ENCODE measurements at places on chromosomes 12 and 14. TPM values are rescaled to one million over a fixed set of nuclear protein-coding genes. Genes with fewer than 3 reads are reported as not detected.

The ISM2 gene
- total RNA-seq: 0.89 TPM

The COA8 gene
- 62.9 TPM for total RNA-seq

The FAM181A gene
- not detected for total RNA-seq

The SDSL gene
- not detected for total RNA-seq

The GDF3 gene
- total RNA-seq: not detected

The IFNG gene
- not detected for total RNA-seq

The TNFAIP2 gene
- not detected for total RNA-seq

DNA sequence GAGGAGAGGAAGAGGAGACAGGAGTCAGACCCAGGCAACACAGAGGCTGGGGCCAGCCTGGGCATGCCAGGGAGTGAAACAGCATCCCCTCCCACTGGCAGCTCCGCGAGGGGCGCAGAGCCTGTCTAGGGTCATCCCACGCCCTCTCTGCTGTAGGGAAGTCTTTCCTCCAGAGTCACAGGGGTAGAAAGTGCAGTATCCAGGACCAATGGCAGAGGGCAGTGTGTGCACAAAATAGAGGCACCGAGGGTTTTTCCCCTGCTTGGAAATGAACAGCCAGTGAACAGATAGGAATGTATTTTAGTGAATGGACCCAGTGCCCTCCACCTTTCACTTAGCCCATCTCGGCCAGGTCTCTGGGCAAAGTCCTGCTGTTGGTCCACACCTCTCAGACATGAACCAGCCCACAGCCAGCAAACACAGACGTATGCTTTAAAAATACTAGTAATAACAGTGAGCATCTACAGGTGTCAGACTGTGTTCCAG is 9.4 kb upstream of the KRT74 start:
- peak; percentile 77 for DNase-seq

- no peak for DNase-seq
Measured at GRCh38 chr12:27279826-27280225, 35.7 kb downstream of the STK38L start.

DNA sequence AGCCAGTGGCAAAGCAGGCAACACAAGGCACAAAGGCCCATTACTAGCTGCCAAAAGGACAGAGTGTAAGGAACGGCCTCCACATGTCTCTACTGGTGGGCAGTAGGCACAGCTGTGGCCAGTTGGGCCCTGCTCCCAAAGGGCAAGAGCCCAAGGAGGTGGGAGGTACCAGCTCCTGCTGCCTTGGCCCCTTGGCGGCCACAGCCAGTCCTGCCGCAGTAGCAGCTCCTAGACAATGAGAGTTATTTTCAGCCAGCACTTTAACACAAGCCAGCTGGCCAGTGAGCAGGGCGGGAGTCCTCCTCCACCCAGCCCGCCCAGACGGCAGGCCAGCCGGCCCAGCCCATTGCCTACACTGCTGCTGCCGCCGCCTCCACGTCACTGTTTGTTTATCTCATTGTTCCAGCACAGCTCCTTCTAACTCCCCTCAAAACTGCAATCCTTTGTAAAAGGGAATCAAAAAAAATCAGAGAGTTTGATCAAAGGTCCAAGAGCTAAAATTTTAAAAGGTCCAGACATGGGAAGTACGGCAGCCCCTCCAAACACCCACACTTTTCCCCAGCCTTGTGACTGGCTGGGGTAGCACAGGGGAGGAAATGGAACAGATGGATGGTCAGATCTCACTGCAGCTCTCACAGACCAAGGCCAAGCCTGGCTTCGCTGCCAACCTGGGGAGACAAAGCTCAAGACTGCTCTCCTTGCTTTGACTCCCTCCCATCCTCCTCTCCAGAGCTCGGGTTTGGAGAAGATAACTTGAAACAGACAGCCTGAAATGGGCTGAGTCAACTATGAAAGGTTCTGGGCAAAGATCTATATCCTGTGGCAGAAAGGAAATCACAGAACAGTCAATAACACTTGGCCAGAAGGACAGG is 33.5 kb downstream of the FMNL3 start:
- no peak for DNase-seq

DNA sequence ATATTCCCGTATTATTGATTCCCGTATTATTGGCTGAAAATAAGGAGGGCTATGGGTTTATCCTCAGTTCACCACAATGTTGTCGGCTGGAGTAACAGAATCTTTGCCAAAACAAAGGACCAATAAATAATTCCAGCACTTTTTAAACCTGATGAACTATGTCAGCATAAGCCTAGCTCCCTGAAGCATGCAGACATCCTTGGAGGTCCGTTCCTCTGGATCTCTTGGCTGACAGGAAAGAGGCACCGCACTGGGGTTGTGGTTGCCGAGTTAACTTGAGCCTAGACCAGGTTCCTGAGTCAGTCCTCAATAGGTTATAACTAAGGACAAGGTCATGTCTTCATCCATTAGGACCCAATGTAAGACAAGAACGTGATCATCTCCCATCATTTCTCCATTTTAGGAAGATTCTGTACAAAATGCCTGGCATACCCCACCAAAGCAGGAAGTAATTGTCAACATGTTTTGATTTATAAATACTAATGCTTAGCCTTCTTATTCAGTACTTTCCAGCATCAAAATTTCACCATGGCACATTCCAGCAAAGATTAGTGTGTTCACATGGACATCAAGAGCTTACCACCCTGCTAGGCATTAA is 36.6 kb downstream of the NID2 start:
- DNase-seq: no peak

- DNase-seq: no peak
Measured at GRCh38 chr14:19828314-19828713, 24.7 kb downstream of the OR4N2 start.

GRCh38 chr12:116325336-116325664 is 47.8 kb upstream of the MED13L start:
- no peak for DNase-seq

DNA sequence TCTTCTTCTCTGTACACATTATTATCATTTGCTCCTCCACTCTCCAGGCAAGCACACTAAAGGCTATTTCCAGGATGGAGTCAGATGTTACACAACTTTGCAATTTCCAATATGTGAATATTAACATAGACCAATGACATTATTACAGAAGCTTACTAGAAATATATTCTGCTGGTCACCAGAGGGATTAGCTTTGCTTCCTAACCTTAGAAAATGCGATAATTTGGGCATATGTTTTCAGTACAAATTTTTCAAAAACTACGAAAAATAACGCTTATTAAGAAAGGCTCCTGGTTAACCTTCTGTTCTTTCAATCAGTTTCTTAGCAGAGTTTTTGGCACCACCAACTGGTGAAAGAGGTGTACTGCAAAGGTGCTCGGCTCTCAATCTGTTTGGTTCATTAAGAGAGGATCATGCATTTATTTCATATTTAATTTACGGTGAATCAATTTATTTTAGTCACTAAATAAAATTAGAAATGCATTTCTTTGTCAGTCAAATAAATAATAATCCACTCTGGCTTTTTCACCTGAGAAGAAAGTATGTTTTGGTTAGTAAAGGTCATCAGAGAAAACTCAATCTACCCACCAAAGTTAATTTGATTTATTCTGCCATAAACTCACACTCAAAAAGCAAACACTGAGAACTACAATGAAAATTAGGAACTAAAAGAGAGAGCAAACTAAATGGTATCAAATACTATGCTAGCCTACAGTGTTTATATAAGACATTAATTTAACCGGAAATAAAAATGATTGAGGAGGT is 39.2 kb downstream of the EFCAB11 start:
- peak; percentile 90 for DNase-seq

DNA sequence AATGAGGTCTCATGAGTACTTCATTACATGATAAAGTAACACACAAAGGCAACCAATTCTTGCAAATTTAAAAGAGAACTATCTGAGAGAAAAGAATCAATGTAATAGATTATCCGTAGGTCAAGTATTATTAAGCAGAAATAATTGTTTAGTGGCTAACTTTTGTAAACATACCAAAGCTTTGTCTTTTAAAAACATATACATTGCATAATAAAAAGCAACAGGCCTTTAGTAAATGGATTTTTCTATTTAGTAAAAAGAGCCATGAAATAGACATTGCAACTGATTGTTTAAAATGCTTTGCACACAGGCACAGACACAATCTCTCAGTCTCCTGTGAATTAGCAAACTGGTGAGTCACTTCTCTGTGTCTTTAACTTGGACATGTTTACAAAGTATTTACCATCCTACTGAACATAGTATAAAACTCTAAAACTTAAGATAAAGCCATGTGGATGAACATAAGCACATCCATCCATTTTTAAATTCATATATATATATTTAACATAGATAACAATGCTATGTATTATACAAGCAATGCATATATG is 518.7 kb upstream of the MGAT4C start:
- no peak for DNase-seq

DNA sequence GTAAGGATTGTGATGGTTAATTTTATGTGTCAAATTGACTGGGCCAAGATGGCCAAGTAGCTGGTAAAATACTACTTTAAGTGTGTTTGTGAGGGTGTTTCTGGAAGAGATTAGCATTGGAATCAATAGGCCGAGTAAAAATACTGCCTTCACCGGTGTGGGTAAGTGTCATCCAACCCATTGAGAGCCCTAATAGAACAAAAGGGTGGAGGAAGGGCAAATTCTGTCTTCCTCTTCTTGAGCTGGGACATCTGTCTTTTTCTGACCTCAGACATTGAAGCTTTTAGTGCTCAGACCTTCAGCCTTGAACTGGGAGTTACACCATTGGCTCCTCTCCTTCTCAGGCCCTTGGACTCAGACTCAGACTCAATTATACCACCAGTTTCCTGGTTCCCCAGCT is 8.0 kb upstream of the ETV6 start:
- no peak for DNase-seq

GRCh38 chr12:94264736-94265485 is 116.5 kb downstream of the PLXNC1 start:
- DNase-seq: no peak

DNA sequence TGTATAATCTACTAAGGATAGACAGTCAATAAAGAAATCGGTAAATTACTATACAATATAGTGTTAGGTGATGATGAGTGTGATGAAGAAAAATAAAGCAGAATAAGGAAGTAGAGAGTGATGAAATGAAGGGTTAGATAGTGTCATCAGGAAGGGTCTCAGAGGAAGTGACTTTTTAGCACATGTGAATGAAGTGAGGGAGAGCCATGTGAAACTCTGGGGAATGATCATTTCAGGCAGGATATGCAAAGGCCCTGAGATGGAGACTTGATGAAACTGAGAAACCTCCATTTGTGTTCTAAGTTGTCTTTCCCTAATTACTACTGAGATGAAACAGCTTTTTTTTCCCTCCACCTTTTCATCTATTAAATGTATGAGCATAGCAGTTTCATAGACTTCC is 19.4 kb upstream of the GNPTAB start:
- DNase-seq: peak; percentile 64

DNA sequence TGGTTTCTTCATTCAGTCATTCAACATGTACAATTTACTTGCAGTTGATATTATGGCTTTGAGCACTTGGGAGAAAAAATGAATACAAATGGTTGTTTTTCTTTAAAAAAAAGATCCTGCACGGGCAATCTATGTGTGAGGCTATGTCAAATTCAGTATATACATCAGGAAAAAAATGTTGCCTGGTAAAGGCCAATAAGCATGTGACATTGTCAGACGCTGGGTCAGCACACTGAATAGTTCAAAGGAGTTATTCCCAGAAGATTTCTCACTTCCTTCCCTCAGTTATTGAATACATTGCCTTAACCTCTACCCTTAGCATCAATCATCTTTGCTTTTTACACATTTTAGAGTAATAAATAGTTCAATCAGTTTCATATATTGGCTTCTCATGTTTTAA is 319.2 kb downstream of the NUAK1 start:
- DNase-seq: no peak

DNA sequence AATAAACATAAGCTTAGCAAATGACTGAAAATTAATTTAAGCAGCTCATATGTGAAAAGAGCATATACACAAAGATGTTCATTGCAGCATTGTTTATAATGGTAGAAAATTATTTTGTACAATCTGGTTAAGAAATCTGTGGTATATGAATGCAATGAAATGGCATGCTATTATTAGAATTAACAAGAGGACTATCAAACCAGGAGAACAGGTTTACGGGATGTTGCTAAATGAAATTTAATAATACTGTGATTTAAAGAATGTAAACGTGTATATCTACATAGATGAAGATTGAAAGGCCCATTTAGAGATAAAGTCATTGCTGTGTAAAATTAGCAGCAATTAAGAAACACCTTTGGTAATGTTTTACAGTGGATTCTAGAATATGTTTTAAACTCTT is 70.5 kb downstream of the EID3 start:
- no peak for DNase-seq

DNA sequence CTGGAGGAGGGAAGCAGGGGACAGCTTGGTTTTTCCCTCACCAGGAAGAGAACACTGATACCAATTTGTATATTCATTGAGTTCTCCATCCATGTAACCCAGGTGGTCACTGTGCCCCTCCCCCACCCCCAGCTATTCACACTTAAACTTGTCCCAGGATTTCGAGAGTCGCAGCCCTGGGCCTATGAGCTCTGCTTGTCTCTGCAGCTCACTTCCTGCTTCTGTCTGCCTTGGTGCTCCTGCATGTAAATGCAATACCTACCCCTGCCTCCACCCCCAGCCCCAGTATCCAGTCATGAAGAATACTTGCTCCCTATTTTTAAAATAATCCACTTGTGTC is 452.2 kb downstream of the BCL11B start:
- no peak for DNase-seq

Measured in Karpas-422 (cell line).